Stimulated activated CD8-positive, alpha-beta memory T cell treated with anti-CD3 and anti-CD28 coated beads, Interleukin-15, amount 100 ng/mL, for 4 hours (primary cell): ENCODE measurements at places on chromosomes 4 and X.

DNA sequence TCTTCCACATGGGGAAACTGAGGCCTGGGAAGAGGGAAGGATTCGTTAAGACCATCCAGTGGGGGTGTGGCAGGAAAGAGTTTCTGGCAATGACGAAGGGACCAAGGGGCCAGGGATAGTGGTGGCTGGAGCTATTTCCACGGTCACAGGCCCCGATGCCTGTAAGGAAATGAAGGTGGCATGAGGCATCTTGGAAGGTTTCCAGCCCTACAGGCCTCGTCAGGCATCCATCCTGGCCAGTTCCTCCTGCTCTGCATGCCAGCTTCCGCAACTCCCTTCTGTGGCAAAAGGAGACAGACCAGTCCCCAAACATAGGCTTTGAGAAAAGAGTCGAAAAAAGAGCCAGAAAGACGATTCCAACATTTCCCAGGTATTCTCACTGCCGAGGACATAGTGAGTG is 9.2 kb upstream of the C4orf50 start:
- DNase-seq, result no peak

- no peak for DNase-seq
Measured at GRCh38 chr4:186808630-186809018, 85.0 kb upstream of the FAT1 start.

DNA sequence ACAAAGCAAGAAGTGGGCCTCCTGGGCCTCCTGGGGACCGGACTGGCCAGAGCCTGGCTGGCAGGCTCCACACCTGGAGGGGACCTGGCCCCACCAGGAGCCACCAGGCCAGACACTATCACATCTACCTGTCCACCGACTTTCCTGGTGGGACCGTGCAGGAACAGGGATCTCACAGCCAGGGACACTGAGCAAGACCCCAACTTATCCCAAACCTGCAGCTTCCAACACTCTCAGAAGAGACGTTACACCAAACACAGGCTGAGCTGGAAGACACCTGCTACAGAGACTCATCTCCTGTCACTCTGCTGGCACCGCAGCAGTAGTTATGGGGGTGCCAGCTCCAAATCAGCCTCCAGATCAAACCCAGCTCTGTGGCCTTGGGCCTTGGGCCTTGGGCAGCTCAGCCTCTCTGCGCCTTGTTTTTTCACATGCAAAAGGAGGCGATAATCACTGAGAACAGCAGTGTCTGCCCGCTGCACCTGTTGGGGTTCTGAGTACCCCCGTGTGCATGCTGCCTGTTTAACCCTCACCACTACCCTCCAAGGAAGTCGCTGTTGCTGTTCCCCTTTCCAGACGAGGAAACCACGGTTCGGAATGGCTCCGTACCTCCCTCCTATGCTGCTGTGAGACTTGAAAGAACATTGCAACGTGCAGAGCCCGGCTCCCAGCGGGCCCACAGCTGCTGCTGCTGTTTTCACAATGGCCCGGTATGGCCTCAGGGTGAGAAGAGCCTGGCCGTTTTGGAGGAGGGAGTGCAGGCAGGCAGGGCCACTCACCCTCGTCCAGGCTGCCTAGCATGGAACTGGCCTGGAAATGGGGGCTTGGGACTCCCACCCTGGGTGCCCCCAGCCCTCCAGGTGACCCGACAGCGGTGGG is 69.6 kb downstream of the ADRA2C start:
- no peak for DNase-seq

DNA sequence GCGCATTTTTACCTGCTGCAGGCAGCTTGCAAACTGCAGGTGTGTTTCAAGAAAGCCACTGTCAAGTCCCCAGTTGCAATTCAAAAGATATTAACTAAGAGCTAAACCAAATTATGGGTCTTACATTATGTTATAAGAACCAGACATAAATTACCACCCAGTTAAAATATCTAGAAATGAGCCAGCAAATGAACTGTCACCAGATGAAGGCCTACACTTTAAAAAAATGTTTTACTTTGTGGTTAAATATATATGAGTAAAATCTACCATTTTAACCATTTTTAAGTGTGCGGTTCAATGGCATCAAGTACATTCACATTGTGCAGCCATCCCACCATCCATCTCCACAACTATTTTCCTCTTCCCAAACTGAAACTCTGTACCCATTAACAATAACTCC is 32.0 kb upstream of the TMEM131L start:
- no peak for DNase-seq

GRCh38 chrX:73765776-73766430 is 202.9 kb downstream of the CHIC1 start:
- no peak for DNase-seq
